ENCODE measurements at places on chromosomes 6 and 20. TPM values are rescaled to one million over a fixed set of nuclear protein-coding genes. Genes with fewer than 3 reads are reported as not detected.
A peak's percentile ranks its signal among the peaks of the same experiment; 100 is the strongest.

The BHLHE23 gene
- not detected for total RNA-seq

The GSTA1 gene
- not detected for total RNA-seq

DNA sequence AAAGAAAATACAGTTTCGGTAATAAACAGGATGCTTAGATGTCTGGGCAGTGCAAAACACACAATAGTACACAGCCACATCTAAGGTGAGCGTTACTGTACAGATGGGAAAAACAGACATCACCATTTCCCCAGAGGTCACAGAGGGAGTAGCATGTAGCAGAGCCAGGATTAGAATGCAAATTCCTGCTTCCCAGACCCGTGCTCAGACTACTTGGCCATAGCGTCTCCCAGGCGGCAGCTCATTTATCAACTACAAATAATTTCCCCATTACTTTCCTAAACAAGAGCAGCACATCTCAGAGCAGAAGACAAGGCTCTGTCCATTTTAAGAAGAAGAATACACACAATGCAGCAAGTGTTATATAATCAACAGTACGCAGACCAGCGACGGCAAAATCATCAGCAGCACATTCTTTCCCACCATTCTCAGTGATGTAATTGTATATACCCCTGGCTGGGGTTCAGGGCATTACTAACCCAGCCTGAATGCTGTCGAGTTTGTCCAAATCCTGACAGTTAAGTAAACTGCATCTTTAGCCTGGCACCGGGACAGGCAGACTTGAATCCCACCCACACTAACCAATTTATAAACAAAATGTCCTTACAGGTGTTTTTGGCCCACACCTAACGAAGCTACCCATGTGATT, 61.9 kb downstream of the CNKSR3 start:
- peak; percentile 100 for ATAC-seq

DNA sequence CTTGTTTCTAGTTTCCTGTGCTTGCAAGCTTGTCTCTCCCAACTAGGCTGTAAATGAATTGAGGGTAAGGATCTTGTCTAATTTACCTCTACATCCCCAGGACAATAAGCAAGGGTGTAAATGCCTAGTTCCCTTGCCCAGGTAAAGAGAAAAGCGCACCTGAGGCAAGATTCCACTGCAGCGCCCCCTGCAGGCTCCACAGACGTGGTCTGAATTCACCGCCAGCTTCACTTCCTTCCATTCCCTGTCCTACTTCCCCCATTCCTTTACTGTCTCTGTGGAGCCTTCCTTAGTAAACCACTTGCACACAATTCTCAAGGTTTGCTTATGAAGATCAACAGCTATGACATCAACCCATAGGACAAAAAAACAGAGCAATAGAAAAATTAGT, 42.3 kb downstream of the ANKEF1 start:
- no peak for ATAC-seq

GRCh38 chr6:1810880-1811279, 201.2 kb downstream of the FOXC1 start:
- no peak for ATAC-seq

DNA sequence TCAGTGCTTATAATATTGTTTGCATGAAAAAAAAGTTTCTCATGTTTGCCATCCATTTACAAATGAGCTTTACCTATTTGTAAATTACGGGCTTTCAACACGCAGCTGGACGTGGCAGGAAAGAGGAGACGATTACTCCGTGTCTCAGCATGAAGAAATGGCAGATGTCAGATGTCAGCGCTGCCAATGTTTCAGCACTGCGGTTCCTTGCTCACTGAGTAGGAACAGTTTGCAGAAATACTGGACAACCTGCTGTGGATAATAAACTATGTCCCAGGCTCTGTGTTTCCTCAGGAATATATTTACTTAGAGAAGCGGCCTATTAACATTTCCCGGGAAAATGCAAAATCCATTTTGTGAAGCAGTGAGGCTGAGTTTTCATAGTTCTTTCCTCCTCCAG, 22.7 kb downstream of the RAMACL start:
- ATAC-seq = no peak

GRCh38 chr6:52577778-52578463, 1.1 kb upstream of the TRAM2 start:
- no peak for ATAC-seq

Data from motor neuron (in vitro differentiated cells).